ENCODE measurements at places on chromosomes 4 and X.

- DNase-seq = no peak
These were observed 420.8 kb upstream of the DIPK2B start for GRCh38 chrX:45621376-45622041.

DNA sequence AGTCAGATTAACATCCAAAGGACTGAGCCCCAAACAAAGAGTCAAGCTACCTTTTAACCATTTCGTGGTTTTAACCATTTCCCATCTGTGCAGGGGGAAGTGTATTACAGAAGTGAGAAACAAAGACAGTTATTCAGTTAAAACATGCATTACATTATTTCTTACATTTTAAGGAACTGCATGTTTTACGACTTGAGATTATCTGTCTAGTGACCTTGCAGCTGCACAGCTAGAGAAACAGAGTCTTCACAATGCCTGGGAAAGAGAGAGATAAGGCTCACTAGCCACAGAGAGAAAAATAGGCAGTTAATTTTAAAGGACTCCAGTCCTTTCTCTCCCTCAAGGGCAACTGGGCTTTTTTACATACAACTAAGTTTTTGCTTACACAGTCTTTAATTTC lies 48.7 kb upstream of the KLHL4 start:
- DNase-seq = no peak

GRCh38 chr4:24322995-24323394 lies 261.4 kb downstream of the DHX15 start:
- no peak for DNase-seq

DNA sequence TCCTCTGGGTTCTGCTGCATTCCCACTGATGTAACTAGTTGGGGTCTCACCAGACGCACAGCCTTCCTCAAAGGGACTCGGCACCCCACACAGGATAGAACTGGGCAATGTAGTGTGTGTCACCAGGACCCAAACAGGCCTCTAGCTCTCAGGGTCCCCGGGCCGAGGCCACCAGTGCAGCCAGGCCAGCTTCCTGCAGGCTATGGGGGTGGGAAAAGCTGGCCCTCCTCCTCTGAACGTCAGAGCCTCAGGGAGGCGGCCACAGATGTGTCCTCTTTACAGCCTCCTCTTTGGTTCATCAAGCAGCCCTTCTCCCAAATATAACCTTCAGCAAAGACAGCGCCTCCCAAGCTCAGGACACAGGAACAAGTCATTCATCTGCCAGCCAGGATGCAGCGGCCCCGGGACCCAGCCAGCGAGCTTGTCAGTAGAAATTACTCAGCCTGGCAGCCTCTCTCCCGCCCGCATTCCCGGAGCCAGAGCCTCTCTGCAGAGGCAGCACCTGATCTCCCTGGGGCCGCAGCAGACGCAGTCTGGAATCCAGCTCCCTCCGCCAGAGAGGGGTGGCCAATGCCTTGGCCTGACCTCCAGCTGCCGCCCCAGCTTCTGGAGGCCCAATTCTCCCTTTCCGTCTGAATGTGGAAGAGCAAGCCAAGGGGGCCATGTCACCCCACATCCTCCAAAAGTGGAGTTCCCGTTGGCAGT lies 288.5 kb downstream of the FBXW7 start:
- DNase-seq = no peak

GRCh38 chrX:110051559-110051958 lies 48.6 kb downstream of the TMEM164 start:
- DNase-seq = no peak

- DNase-seq = no peak
These were observed 196.3 kb upstream of the GATB start for GRCh38 chr4:151957153-151957552.

DNA sequence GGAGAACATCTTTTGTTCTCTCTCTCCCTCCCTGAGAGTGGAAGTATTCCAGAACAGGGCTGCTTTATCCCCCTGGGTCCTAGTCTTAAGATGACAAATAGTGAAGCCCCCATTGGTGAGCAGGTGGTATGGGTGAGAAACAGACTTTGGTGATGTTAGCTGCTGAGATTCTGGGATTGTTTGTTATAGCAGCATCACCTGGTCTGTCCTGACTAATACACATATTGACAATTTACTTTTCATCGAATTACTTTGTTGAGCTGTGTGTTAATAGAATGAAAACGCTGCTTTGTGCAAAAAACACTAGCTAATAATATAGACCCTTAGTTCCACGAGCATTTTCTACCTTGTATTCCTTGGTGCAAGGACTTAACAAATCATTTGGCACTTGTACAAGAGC lies 133.5 kb downstream of the ASMT start:
- DNase-seq = no peak

DNA sequence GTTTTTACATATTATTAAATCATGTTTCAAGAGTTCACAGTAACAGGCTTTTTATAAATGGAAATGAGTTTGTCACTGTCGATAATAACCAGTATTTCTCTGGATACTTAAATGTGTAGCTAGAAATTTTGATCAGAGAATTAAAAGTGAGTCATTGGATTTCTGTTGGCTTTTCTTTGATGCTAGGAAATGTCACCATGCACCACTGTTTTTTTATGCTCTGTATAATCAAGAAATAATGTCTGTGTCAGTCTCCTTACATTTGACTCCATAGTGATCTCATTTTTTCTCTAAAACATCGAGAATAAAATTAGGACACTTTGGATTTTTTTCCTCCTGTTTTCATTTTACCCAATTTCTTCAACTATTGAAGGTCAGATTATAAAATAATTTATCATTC lies 234.2 kb downstream of the RAPGEF2 start:
- DNase-seq = no peak

- no peak for DNase-seq
These were observed 12.5 kb upstream of the RAB28 start for GRCh38 chr4:13496605-13497004.

- no peak for DNase-seq
These were observed 90.6 kb downstream of the TSPAN7 start for GRCh38 chrX:38651625-38652601.
